CD4-positive, alpha-beta T cell (primary cell): ENCODE measurements at places on chromosomes 5 and 9. TPM values are rescaled to one million over a fixed set of nuclear protein-coding genes. Genes with fewer than 3 reads are reported as not detected.

The LCN6 gene
- not detected for total RNA-seq

The PCDHB16 gene
- not detected for total RNA-seq

The CORO2A gene
- 8.5 TPM for total RNA-seq

The SGCD gene
- not detected for total RNA-seq

The ZFP37 gene
- total RNA-seq = 0.55 TPM

The GCNT4 gene
- total RNA-seq = 7.2 TPM

DNA sequence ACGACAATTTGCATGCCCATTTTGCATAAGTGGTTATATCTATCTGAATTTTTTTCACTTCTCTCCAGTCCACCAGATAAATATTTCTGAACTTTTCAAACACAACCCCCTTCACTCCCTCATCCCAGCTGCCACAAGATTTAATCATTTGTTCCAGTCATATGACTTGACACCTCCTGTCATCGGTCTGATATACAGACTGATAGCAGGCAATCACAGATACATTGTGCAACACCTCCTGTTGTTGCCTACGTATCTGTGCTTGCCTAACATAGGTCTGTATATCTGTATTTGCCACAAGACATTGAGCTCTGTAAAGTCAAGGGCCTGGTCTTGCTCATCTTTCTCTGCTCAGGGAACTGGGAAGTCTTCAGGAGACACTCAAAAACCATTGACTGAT, 65.6 kb downstream of the GNA14 start:
- H3K27me3 ChIP-seq = no peaks in the 10 kb centered on the region
- no peak for DNase-seq
- H3K4me3 ChIP-seq = no peak overlapping the region
- no peaks in the 10 kb centered on the region for H3K36me3 ChIP-seq
- no peak overlapping the region for H3K27ac ChIP-seq

DNA sequence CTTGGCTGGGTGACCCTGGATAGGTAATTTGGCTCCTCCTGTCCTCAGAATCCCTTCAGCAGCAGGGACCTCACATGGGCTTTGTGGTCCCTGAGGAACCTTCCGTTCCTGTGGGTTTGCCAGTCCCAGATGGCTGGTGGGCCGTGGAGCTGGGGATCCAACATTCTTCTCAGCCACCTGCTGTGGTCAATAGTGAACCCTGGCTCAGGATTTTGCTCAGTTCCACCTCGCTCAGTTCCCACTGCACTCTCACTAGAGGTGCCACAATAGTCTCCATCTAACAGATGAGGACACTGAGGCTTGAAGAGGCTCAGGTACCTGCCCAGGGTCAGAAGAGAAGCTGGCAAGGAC, 17.1 kb upstream of the SPOUT1 start:
- no peak overlapping the region for H3K27ac ChIP-seq
- H3K4me3 ChIP-seq = no peak overlapping the region
- no peak for DNase-seq
- peaks cover 14% of the 10 kb centered on the region for H3K36me3 ChIP-seq

DNA sequence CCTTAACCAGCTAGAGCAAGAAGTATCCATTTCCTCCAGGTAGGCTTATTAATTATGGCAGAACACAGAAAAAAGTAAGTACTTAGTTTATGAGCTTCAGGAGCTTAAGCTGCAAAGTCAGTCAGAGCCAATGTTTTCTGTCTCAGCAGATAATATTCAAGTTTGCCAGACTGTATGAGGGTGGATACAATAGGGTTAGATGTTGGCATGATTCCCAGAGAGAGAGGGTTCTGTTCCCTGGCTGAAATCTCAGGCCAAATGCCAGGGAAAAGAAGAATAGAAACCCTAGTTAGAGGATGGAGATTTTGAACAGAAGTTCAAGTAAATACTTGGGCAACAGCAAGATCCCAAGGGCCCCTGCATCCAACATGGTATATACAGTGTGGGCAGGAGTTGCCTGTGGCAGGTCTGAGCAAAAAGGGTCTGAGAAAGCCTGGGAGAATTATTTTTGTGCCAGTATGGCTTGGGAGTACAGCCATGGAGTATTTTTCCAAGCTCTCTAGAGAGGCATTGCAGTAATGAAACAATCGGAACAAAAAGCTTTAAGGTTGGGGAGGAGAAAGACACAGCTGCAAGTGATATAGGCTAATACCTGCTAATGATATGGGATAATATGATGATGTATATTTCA, 31.0 kb upstream of the ISOC1 start:
- no peak overlapping the region for H3K27ac ChIP-seq
- no peak overlapping the region for H3K4me3 ChIP-seq
- H3K27me3 ChIP-seq = no peaks in the 10 kb centered on the region
- no peaks in the 10 kb centered on the region for H3K4me1 ChIP-seq
- no peak for DNase-seq

- H3K27ac ChIP-seq = no peak overlapping the region
- H3K4me3 ChIP-seq = no peak overlapping the region
- no peaks in the 10 kb centered on the region for H3K4me1 ChIP-seq
- DNase-seq = no peak
- peaks cover 7% of the 10 kb centered on the region for H3K27me3 ChIP-seq
Observed at GRCh38 chr5:74431290-74431669, 209.2 kb downstream of the ENC1 start.

- no peak overlapping the region for H3K4me3 ChIP-seq
- peaks cover 47% of the 10 kb centered on the region for H3K36me3 ChIP-seq
- no peaks in the 10 kb centered on the region for H3K27me3 ChIP-seq
- H3K4me1 ChIP-seq = peaks cover 57% of the 10 kb centered on the region
- no peak overlapping the region for H3K27ac ChIP-seq
- DNase-seq = no peak
Observed at GRCh38 chr5:169656125-169656901, 19.2 kb downstream of the DOCK2 start.

GRCh38 chr9:93263334-93264229, 79.6 kb downstream of the WNK2 start:
- no peaks in the 10 kb centered on the region for H3K27me3 ChIP-seq
- H3K4me1 ChIP-seq = peaks cover 9% of the 10 kb centered on the region
- DNase-seq = no peak
- H3K4me3 ChIP-seq = no peak overlapping the region
- no peak overlapping the region for H3K27ac ChIP-seq

GRCh38 chr5:44943647-44944046, 134.9 kb downstream of the MRPS30 start:
- no peak for DNase-seq
- no peaks in the 10 kb centered on the region for H3K36me3 ChIP-seq
- H3K27me3 ChIP-seq = no peaks in the 10 kb centered on the region
- H3K4me3 ChIP-seq = no peak overlapping the region
- H3K27ac ChIP-seq = no peak overlapping the region

- no peaks in the 10 kb centered on the region for H3K27me3 ChIP-seq
- no peaks in the 10 kb centered on the region for H3K36me3 ChIP-seq
- DNase-seq = no peak
- no peak overlapping the region for H3K27ac ChIP-seq
Observed at GRCh38 chr9:71363286-71363961, 242.0 kb upstream of the TRPM3 start.
